ENCODE measurements at places on chromosomes 12 and 14.

DNA sequence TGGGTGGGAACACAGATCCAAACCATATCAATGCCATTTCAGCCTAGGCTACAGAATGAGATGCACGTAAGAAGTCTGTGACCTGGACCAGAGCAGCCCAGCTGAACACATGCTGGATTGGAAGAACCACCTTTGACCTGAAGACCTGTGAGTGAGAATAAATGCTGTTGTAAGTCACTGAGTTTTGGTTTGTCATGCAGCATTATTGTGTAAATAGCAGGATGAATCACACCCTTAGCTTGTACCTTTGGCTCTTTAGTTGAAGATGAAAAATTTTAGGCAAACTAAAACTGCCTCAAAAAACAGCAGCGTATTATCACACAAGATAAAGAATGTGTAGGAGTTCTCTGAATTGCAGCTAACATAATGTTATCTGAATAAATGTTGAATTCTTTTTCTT lies 199.4 kb upstream of the LRIG3 start:
- DNase-seq = no peak

- DNase-seq = peak; percentile 33
Measured at GRCh38 chr12:6345319-6346091, 3.6 kb upstream of the TNFRSF1A start.

DNA sequence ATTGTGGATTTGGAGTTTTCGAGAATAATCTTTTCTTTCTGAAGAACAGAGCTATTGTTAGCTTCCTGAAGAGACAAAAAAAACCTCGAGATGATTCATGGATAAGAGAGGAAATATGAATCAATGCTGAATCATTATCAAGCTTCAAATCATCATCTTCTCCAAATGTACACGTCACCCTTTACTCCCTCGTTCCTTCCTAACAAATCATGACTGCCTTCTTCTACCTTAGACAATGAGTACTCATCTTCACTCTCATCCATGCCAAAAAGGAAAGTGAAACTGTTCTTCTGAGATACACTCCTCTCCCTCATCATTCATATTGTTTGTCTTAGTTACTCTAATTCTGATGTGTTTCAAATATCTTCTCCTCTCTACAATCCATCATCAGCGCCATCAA lies 1115.8 kb upstream of the ATXN7L3B start:
- no peak for DNase-seq

DNA sequence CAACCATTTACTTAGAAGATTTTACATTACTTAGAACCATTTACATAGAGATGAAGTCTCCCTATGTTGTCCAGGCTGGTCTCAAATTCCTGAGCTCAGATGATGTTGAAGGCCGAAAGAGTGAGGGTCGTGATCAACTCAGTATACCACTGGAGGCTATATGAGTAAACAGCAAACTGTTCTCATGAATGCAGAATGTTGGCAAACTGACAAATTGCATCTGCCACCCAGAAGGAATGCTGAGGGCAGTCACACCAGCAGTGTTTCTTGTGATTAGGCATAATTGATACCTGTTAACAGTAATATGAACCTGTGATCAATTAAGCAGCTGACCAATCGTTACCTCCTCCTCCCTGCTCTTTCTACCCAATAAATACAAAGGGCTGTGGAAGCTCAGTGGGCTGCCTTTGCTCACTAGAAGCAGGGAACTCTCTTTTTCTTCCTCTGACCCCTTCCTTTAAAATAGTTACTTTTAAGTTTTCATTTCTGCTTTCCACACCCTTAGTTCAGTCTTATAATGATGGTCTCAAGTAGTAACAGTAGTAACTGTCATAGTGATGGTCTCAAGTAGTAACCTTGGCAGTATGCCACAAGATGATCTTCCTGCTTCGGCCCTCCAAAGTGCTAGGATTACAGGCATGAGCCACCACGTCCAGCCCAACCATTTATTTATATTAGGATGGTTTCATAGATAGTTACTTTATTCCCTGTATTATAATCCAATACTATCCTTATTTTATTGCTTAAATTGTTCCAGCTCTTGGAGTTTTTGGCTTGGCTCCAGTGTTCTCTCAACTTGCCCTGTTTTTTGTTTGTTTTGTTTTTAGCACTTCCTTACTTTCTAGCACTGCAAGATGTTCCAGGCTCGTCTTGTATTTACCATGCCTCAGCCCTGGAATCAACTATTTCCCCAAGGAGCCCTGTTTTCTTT lies 25.8 kb downstream of the LIMA1 start:
- DNase-seq = no peak

- DNase-seq = no peak
Measured at GRCh38 chr12:2382370-2383155, 329.8 kb downstream of the CACNA1C start.

DNA sequence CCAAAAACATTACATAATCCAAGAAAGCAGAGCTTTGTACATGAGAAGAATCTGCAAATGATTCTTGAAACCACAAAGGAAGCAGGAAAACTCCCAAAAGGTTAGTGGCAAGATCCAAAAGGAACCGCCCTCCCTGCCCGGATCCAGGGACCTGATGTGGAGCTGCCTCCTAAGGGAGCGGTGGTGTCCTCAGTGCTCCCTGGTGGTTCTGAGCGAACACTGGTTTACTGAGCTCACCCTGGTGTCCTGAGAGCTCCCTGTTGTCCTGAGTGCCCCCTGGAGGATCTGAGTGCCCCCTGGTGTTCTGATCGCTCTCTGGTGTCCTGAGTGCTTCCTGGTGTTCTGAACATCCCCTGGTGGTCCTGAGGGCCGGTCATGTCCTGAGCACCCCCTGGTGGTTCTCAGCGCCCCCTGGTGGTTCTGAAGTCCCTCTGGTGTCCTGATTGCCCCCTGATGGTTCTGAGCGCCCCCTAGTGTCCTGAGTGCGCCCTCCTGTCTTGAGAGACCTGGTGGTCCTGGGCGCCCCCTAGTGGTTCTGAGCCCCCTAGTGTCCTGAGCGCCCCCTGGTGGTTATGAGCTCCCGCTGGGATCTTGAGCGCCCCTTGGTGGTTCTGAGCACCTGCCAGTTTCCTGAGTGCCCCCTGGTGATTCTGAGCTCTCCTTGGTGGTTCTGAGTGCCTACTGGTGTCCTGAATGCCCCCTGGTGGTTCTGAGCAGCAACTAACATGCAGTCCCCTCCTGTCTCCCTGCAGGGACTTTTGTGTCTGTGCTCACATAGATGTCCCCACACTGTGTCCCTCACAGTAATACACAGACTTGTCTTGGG lies 891.1 kb downstream of the TMEM121 start:
- DNase-seq = peak; percentile 79

GRCh38 chr12:69129017-69129416 lies 110.4 kb upstream of the CPSF6 start:
- no peak for DNase-seq

- no peak for DNase-seq
Measured at GRCh38 chr12:1591543-1591942, 2.8 kb downstream of the FBXL14 start.

DNA sequence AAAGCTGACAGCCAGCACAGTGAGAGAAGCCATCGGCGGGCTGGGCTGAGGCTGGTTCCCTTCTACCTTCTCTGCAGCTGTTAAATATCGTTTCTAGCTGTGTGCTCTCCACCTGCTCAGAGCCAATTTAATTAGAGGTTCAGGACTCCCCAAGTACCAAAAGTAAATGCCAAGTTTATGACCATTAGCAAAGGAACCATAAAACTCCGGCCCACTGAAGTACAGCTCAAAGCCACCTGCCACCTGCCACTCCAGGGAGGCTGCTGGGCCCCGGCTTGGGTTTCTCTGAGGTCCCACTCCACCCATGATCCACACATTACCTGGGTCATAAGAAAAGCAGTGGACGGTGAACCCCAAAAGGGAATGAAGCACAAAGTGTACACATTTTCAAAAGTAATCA lies 272.8 kb downstream of the KSR2 start:
- no peak for DNase-seq

- no peak for DNase-seq
Measured at GRCh38 chr12:92516277-92516600, 186.6 kb upstream of the PLEKHG7 start.

GRCh38 chr12:102059343-102059742 lies 2.4 kb downstream of the WASHC3 start:
- no peak for DNase-seq

- DNase-seq = no peak
Measured at GRCh38 chr14:73802431-73803188, 49.0 kb upstream of the PTGR2 start.

- no peak for DNase-seq
Measured at GRCh38 chr14:96722736-96723135, 74.4 kb upstream of the VRK1 start.

DNA sequence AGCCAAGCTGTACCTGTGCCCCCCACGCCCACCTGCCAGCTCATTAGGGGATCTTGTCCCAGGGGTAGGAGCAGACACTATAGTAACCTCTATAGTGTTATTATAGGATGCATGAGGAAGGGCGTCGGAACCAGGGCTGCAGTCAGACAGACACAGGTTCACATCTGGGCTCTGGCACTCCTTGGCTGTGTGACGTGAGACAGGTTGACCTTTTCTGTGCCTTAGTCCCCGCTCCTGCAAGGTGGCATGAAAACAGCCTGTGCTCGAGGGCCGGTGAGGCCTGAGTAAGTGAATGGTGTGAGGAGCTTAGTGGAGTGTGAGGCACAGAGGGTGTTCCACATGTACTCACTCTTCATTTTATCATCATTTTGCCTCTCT lies 19.0 kb downstream of the ASB2 start:
- no peak for DNase-seq

DNA sequence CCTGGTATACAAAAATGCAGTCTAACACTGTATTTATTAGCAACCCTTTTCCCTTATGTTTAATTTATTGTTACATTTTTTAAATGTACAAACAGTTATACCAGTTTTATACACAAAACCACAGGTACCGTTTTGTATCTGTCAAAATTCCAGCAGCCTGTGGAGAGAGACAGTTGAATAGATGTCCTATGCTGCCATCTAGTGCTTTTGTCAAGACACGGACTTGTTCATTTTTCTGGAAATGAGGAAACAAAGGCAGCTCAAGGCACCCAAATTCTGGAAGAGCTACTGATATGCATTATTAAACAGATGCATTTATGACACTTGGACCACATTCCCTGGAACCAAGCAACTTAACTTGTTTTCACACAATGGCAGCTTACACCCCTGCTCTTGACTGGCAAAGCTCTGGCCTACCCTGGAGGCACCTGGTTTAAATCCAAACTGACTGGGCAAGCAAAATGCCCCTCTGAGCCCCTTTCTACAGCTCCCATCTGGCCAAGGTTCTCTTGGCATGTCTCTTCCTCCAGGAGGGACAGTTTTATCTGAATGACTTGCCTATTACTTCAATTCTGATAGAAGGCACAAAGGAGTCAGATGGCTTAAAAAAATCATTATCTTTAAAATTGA lies 286.9 kb upstream of the PRKD1 start:
- DNase-seq = no peak

GRCh38 chr14:24866067-24866639 lies 183.8 kb downstream of the STXBP6 start:
- no peak for DNase-seq

GRCh38 chr12:97292588-97292987 lies 170.0 kb upstream of the RMST start:
- no peak for DNase-seq

DNA sequence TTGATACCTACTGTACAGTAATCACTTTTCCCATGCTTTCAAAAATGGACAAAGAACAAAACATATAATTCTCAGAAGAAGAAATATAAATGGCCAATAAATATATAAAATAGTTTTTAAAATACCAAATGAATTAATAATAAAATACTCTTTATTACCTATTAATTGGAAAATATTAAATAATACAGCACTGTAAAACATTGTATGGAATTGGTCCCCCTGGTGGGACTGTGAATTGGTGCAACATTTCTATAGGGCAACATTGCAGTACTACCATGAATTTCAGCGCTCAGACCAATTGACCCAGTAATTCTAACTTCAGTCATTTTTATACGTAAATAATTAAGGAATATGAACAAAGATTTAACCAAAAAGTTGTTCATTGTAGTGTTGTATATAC lies 162.6 kb downstream of the PELI2 start:
- DNase-seq = no peak

DNA sequence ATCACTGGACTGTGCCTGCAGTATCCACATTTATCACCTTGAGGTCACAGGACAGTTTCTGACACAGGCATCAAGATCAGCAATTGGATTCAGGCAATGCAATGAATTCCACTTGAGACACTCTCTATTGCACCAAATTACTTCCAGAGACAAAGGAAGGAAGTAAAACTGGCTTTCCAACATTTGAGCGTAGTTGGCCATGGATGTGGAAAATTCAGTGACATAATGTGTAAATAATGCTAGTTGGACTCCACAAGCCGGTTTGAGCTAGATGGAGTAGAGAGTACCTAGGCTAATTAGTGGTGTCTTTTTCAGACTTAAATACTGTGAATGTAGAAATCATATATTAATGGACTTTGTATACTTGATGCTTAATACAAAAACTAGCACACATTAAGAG lies 168.3 kb upstream of the SYT1 start:
- no peak for DNase-seq

DNA sequence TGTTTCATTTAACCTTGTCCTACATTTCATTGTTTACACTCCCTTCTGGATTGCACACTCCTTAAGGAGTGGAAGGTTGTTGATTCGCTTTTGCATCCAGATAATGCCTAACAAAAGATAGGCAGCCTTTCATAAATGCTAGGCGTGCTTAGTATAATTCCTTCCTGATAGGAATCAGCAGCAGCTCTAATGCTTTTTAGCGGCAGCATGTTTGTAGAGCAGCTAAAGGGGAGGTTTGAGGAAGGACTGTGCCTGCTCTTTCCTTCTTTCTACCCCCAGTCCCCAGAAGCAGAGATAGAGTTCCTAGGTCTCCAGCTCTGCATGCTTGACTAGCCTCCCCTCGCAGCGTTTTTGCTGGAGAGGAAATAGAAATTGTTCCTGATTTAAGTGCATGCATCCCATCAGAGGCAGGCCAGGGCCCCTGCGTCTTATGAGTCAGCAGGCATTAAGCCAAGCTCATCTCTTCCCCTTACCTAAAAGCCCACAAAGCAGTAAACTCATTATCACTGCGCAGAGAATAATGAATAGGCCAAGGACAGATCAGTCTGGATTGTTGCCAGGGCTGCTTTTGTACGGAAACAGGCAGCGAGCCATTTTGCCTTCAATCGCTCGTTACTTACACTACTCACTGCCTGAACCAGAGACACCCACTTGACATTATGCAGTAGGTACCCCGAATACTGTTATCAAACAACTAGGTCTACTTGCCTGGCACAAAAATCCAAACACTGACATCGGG lies 14.0 kb upstream of the TBPL2 start:
- DNase-seq = no peak

DNA sequence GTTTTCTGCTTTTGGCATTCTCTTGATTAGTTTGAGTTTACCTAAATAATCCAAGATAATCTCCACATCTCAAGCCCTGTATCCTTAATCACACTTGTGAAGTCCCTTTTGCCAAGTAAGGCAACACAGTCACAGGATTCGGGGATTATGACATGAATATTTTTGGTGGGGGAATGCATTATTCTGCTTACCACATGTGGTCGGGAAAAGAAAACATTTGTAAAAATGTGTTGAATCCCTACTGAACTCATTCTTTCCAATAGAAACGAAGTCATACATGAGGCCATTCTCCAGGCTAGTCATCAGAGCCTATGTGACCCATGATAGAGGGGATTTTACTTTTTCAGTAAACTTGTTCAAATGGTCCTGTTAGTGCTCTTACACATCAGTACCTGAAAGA lies 58.5 kb upstream of the PRICKLE1 start:
- no peak for DNase-seq
